ENCODE measurements at places on chromosomes 4 and X. TPM values are rescaled to one million over a fixed set of nuclear protein-coding genes. Genes with fewer than 3 reads are reported as not detected.

Gene FMR1NB
- not detected for total RNA-seq

Gene RPS3A
- total RNA-seq = 1,287 TPM

Gene SLC9B1
- total RNA-seq = 0.81 TPM

Gene COL4A6
- 109 TPM for total RNA-seq

Gene MGARP
- total RNA-seq = 0.81 TPM
